ENCODE measurements at places on chromosomes 4 and X.

- no peak for DNase-seq
These were observed 6.2 kb downstream of the SLC35A2 start for GRCh38 chrX:48905090-48905790.

DNA sequence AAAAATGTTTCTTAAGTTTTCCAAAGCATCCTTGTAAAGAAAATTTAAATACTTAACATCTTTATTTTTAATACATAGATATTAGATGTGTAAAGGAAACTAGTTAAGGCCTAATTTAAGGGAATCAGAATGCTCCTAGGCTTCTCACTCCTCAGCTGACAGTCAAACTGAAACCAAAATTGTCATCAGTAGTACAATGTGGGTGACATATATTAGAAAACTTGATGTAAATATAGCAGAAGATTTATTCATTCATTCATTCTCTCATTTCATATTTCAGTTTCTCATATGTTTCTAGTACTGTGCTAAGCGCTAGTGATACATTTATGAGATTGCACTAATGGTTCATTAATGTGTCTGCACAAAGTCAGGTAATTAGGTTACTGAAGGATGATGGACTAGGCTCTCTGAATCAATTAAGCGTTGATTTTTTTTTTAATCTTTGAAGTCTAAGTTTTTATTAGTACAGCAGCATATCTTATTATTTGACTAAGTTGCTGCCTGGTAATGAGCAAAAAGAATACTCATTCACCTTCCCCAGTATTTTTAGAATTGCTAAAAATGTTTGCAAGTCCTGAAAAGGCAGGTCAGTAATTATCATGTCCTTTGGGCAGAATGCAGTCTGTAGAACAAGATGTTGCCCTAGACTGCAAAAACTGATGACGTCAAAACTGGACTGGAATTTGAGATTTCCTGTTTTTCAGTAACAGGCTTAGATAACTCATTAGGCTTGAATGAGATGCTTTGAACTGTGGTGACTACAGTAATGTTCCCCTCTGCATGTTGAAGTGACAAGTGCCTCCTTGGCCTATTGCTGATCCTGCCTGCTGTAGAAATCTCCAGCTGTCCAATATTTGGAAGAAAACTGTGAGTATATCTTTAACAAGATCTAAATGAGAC lies 128.7 kb downstream of the ARHGAP24 start:
- DNase-seq, result no peak

- DNase-seq, result no peak
These were observed 4.5 kb downstream of the TRIML1 start for GRCh38 chr4:188143731-188144130.

DNA sequence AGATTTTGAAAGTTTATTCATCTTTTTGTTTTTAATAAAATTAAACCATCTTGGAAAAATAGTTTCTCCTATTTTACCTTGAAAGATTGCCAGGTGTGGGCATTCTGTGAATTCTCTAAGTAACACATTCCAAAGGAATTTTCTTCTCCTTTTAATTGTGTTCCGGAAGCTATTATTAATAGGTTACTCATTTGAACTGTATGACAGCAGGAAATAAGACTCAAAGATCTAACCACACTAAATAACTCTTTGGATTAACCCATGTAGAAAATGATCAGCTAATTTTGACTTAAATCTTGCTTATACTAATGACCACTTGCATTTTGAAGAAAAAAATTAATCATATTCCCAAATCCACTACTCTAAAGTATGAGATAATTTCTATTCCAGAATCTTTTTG lies 17.6 kb upstream of the CCNI start:
- no peak for DNase-seq

- DNase-seq, result no peak
These were observed 348.5 kb upstream of the INTU start for GRCh38 chr4:127284236-127284635.

DNA sequence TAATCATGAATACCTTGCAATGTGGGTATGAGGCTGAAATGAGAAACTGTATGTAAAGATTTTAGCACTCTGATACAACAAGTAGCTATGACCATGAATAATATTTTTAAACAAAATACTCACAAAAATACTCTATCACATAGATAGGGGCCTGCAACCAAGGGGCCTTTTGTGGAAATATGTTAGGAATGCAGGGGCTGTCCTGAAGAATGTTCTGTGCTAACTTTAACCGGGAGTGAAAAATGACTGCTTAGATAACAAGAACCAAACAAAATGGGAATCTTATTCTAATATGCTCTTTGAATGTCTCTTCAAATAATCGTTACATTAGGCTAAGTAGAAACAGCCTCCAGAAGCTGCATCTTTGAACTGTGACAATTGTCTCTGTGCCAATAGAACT lies 37.9 kb upstream of the GYPA start:
- DNase-seq, result no peak

- DNase-seq, result peak; percentile 5
These were observed 56.5 kb downstream of the AGA start for GRCh38 chr4:177385576-177386277.

DNA sequence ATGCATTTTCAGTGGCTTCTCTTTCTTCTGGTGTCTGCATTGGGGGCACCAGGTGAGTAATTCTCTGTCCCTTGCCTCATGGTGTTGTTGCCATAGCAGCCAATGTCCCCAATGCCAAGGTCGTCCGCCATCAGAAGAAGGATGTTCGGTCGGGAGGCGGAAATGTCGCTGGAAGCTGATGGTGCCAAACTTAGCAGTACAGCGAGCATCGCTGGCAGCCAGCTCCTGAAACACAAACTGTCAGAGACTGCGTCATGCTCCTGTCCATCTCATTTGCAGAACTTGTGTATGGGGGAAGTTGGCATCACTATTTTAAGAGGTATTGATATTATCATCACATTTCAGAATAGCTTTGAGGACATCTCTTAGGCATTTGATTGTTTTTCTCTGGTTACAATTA lies 29.1 kb upstream of the ARSD start:
- no peak for DNase-seq

- peak; percentile 34 for DNase-seq
These were observed 45.7 kb downstream of the ARHGAP10 start for GRCh38 chr4:147777456-147778091.

- DNase-seq, result no peak
These were observed 27.8 kb downstream of the ADD1 start for GRCh38 chr4:2871466-2871865.

DNA sequence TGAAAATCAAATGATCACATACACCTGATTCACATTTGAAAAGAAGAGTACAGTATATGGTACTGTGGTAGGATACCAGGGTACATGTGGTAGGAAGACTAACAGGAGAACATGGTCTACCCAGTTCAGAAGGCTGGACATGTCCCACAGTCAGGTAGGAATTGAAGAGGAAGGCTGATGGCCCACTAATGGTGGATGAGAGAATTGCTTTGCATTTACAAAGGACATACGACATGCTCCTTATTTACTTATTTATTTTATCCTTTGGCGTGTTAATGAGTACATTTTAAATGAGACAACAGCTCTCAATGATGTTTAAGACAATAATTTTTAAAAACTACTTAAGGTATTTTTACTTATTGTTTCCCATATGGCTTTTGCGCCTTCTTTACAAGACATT lies 106.7 kb upstream of the BMP2K start:
- DNase-seq, result no peak

GRCh38 chrX:331151-331824 lies 12.7 kb upstream of the GTPBP6 start:
- peak; percentile 28 for DNase-seq

DNA sequence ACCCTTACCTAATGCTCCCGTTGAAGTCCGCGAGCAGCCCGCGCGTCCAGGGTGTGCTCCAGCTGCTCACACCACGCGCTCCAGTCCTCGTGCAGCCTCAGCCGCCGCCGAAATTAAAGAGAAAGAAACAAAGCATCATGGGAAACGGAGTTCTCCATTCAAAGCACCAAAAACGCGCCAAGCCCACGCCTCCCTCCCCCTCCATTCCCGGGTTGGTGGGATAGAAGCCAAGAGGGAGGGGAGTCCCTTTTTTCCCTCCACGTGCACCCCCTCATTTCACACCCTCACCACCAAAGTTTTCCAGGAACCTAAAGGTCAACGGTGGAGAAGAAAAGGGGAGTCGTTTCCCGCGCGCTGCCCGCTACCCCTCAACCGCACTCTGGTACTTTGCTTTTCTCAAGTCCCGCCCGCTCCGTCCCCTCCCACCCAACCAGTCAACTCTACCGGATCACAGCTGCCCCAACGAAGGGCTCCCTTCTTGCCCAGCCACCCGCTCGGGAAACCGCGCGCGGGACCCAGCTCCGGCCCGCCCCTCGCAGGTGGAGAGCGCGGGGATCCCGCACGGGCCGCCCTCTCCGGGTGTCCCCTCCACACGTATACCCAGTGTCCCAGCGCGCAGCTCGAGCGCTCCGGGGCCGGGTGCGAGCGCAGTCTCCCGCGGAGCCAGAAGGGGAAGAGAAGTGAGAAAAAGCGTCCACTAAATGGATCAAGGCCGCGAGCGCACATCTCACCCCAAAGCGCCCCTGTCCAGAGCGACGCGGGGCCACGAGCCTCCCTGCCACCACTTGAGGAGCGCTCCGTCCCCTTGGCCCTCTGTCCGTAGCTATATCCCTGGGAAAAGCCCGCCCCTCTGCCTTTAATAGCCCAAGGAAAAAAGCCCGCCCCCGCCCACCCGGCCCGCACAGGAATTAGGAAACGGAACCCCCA lies 65.1 kb upstream of the CCDC160 start:
- DNase-seq, result no peak

DNA sequence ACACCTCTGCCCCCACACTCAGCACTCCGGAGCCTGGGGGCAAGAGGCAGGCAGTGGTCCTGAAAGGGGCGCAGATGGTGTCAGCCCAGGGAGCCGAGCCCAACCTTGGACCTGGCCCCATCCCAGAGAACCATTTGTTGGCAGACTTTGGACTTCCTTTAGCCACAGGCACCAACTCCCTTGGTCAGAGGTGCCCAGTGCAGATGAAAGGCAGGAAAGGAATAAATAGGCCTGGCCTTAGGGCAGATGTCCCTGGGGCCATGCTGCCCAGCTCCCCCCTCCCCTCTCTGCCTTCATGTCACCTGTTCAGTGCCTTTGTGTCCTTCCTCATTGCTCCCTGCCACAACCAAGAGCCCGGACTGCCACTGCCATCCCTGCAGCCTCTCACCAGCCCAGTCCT lies 52.8 kb downstream of the SEL1L3 start:
- no peak for DNase-seq

DNA sequence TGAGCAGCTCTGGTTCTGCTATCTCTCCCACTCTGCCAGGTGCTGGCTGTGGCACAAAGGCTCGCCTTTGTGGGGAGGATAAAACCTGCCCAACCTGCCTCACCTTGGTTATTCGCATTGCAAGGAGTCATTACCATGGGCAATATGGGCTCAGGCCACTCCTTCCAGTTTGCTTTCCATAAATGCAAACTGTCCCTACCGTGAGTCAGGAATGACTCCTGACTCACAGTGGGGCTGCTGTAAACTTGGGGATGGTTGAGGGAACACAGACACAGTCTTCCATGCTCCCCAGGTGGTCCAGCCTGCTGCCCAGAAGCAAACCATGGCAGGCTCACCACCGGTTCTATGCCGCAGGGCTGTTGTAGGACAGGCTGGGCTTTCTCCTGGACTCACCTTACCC lies 36.1 kb downstream of the COQ2 start:
- DNase-seq, result peak; percentile 12

DNA sequence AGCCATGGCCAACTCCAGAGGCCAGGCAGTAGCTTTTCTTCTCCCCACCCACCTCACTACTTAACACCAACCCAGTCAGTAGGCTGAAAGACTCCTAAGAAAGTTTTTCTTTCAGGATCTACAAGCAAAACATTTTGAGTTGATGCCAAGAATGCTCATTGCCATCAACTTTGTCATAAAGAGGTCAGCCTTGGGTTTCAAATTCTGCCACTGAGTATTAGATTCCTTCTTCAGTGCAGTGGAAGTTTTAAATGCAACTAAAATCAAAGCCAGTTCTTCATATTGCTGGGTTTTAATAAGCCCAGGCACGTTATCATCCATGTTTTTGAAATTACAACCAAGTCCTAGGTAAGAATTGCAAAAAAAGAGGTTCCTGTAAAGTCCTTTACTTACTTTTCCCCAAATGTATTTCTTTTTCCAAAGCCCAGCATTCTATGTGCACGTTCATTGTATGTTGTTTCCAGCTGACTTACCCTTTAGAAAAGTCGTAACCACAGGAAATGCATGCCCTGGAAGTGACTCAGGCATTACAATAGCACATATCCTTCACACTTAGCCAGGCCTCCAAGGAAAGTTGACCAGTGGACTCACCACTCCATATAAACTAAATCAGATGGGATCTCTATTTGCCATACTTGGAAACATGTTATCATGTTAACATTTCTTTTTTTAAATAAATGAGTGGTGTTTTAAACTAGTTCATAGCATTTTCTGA lies 229.9 kb downstream of the SOX3 start:
- DNase-seq, result peak; percentile 49

DNA sequence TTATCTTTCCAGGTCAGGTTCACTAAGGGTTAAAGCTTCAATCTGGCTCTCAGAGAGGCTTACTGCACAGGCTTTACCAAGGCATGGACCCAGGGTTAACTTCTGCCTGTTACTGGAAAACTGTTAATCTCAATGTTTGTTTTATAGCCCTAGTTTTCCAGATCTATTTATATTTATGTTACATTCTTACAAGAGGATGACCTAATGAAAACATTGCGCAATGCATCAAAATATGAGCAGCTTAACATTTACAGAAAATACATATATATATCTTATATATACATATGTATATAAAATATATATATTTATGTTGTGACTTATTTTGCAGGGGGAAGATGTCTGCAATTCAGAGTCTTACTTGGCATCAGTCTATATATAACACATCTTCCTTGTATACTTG lies 112.3 kb downstream of the PCDH19 start:
- no peak for DNase-seq

- DNase-seq, result peak; percentile 65
These were observed 917 bp downstream of the PCDH18 start for GRCh38 chr4:137531168-137531985.

GRCh38 chrX:1717373-1717772 lies 102.5 kb downstream of the ASMT start:
- no peak for DNase-seq

- no peak for DNase-seq
These were observed 31.6 kb downstream of the CD40LG start for GRCh38 chrX:136679531-136679930.

DNA sequence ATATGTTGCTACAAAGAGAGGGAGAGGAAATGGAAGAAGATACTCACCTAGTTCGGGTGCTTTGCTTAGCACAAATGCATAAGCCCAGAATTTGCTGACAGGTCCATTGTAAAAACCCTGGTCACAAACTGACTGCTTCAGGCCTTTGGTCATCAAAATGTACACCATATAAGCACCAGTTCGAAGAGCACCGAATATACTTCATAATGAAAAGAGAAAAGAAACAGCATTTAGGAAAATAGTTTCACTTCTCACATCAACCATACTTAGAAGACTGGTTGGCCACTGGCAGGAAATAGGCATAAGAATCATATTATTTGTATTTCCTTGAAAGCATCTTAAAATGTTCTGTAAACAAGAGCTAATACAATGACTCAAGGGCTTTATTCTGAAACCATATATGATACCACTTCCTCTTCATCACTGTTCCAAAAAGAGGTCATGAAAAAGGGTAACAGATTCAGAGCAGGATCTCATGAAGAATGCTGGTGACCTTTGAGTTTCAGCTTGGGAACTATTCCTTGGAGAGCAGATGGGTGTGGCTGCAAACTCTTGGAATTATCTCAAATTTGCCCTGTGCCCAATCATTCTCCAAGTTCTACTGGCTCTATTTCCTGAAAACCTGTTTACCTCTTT lies 138.7 kb downstream of the ELOVL6 start:
- peak; percentile 13 for DNase-seq

GRCh38 chrX:125089761-125090445 lies 229.8 kb upstream of the TEX13C start:
- no peak for DNase-seq
